ENCODE measurements at places on chromosomes 11 and 22. TPM values are rescaled to one million over a fixed set of nuclear protein-coding genes. Genes with fewer than 3 reads are reported as not detected.

DNA sequence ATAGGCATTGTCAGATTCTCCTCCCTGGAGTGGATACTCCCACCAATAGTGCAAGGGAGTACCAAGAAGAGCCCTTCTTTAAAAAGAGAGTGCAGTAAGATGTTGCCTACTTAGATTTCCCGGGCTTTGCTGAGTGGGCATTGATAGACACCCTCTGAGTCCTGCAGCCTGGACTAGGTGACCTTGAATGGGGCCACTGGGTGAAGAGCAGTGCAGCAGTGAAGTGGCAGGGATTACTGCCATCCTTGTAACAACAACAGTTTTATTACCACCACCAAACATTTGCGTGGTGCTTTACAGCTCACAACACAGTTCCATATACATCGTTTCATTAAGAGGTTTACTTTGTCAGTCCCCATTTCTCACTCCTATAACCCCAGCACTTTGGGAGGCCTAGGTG is 59.4 kb downstream of the MICAL2 start:
- DNase-seq = no peak

- DNase-seq = no peak
These were observed 208.4 kb downstream of the BRD1 start for GRCh38 chr22:49619301-49619700.

The MS4A4A gene
- not detected for total RNA-seq

The CERK gene
- 92.7 TPM for total RNA-seq

The NLRP14 gene
- total RNA-seq = not detected

The SLC6A5 gene
- total RNA-seq = not detected

Data from SJCRH30 (cell line).